Urinary bladder (tissue), 4 donors: ENCODE measurements at places on chromosomes 11 and 22.

DNA sequence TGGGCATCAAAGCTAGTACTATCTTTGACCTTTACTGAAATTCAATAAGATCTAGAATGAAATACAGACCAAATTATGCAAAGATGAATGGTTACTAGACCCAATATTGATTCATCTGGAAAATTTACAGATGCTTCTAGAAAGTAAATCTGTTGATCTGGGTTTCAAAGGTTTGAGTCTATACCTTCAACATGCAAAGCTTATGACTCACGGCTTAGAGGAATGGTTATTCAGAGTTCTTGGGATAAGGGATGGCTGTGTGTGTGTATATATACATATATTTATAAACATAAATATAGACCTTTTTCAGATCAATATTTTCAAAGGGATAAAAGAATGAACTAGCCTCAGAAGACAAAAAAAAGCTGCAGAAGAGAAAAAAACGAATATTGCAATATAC lies 1.3 kb downstream of the SPTY2D1 start:
- no peak for DNase-seq

GRCh38 chr22:46895753-46896152 lies 133.3 kb downstream of the TBC1D22A start:
- DNase-seq: no peak

DNA sequence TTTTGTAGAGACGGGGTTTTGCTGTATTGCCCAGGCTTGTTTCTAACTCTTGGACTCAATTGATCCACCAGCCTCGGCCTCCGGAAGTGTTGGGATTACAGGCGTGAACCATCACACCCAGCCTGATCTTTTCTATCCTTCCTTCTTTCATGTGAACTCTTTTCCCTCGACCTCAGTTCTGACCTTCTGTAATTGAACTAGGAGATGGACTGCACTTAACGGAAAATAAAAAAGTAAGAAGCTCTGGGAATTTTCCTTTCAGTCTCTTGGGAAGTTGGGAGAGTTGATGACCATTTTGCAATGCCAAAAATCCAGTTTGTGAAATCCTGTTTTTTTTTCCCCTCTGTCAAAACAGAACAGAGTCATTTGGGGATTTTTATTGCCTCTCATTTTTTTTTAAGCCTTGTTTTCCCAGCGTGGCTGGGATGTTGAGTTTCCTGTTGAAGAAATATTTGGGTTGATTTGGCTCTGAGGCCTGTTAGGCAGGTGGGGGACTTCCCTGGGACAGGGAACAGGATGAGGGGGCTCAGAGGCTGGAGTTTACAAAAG lies 26.9 kb upstream of the CYB5R3 start:
- DNase-seq: no peak

DNA sequence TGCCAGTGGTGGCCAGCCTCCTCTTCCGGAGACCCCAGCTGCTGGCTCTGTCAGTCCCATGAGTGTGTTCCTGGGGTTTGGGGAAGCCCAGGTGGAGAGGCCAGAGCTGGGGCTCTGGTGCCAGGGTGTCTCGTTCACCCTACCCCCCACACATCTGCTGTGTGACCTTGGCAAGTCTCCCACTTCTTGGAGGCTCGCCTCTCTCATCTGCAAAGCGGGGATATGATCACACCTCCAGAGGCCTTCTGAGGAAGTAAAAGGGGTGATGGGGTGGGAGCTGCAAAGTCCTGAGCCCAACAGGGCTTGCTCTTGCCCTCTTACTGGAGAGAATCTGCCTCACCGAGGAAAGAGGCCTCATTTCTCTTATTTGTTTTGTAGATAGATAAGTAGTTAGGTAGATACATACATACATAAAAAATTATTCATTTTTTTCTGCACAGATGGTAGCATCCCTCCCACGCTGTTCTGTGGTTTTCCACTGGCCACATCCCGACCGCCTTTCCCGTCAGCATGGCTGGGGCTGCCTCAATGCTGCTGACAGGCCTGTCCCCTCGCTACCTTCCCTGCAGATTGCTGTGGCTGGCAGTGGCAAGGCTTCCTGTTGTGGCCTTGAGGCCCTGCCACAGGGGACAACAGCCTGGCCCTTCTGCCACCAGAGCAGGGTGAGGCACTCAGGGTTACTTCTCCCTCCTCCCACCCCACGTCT lies 23.9 kb downstream of the MYO7A start:
- no peak for DNase-seq

GRCh38 chr11:35036639-35037038 lies 102.3 kb upstream of the CD44 start:
- DNase-seq: no peak

GRCh38 chr22:50418624-50419023 lies 56.2 kb downstream of the SBF1 start:
- no peak for DNase-seq

- no peak for DNase-seq
Measured at GRCh38 chr11:103700622-103701021, 335.8 kb upstream of the DDI1 start.

- no peak for DNase-seq
Measured at GRCh38 chr11:79076526-79077115, 364.2 kb downstream of the TENM4 start.

DNA sequence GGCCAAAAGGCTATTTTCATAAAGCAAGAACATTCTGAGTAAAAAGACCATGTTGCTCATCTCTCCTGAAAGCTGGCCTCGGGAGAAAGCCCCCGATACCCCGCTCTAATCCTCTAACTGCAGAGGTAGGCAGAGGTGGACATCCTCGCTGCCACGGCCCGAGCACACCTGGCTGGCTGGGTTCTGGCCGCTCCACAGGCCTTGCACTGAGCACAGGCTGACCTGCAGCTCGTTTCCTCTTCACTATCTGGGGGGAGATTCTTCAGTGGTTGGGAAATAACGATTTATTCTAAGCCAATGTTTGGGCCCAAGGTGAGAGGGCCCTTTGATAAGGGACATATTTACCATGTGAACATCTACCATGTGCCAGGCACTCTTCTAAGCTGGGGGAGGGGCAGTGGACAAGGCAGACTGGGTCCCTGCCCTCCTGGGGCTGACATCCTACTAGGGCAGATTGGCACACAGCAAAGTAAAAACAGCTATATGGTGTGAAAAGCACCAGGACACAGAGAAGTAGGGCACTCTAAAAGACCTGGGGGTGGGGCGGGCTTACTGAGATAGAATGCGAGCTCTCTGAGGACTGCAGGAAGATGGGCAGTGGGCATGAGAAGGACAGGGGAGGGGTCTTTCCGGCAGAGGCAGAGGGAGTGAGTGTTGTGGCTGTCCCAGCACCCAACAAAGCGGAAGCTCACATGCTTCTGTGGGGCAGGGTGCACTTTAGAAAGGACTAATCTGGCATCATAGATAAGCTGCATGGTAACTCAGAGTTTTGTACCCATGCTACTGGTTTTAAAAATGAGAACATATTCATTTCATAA lies 65.5 kb upstream of the ARFGAP3 start:
- no peak for DNase-seq

GRCh38 chr22:37534445-37534844 lies 15.2 kb upstream of the CARD10 start:
- DNase-seq: no peak

GRCh38 chr22:43537019-43537585 lies 125.3 kb downstream of the MPPED1 start:
- no peak for DNase-seq

DNA sequence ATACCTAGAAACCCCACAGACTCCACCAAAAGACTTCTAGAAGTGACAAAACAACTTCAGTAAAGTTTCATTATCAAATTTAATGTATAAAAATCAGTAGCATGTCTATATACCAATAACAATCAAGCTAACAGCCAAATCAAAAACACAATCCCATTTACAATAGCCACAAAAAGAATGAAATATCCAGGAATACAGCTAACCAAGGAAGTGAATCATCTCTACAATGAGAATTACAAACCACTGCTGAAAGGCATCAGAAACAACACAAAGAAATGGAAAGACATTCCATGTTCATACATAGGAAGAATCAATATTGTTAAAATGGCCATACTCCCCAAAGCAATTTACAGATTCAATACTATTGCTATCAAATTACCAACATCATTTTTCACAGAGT lies 46.0 kb downstream of the PRCP start:
- DNase-seq: no peak
